ENCODE measurements at places on chromosomes 7 and 10.
A peak's percentile ranks its signal among the peaks of the same experiment; 100 is the strongest.

DNA sequence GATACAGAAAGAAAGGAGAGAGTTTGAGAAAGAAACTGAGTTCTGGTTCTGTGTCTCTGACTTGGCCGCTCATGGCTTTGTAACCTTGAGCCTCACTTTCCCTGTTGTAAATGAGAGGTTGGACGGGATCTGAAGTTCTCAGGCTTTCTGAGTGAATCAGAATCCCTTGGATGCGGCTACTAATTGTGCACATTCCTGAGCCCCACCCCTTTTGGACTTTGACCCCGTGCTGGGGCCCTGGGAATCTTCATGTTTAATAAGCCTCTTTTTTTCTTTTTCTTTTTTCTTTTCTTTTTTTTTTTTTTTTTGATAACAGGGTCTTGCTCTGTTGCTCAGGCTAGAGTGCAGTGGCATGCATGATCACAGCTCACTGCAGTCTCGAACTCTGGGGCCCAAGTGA lies 26.9 kb downstream of the SLC25A28 start:
- DNase-seq: no peak

- DNase-seq: no peak
Observed at GRCh38 chr10:110363572-110364411, 59.1 kb upstream of the SMNDC1 start.

GRCh38 chr7:50304129-50304910 lies at the start of gene IKZF1:
IKZF1 (plus strand) TSS chr7:50304716; CDS start chr7:50319062, 14,346 bp downstream.
- DNase-seq: no peak

GRCh38 chr7:64686493-64687184 lies 20.7 kb downstream of the ZNF107 start:
- no peak for DNase-seq

GRCh38 chr10:76347832-76348231 lies 916.4 kb downstream of the LRMDA start:
- no peak for DNase-seq

DNA sequence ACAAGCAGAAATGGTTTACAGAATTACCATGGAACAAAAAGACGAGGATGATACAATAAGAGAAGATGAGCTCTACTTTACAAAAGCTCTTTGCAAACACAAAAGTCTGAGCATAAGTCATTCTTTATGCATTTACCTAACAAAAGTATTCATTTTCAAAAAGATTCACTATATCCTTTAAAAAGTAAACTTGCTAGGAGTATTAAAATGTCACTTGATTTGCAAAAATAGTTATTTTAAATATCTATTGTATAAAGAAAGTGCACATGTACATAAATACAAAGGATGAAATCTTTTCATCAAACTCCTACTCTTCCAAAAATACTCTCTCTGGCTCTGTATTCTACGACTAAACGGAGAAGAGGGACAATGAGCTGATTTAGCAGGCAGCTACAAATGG lies 146.4 kb upstream of the STEAP1 start:
- DNase-seq: no peak

- peak; percentile 95 for DNase-seq
Observed at GRCh38 chr7:115230882-115231571, 309.1 kb downstream of the MDFIC start.

DNA sequence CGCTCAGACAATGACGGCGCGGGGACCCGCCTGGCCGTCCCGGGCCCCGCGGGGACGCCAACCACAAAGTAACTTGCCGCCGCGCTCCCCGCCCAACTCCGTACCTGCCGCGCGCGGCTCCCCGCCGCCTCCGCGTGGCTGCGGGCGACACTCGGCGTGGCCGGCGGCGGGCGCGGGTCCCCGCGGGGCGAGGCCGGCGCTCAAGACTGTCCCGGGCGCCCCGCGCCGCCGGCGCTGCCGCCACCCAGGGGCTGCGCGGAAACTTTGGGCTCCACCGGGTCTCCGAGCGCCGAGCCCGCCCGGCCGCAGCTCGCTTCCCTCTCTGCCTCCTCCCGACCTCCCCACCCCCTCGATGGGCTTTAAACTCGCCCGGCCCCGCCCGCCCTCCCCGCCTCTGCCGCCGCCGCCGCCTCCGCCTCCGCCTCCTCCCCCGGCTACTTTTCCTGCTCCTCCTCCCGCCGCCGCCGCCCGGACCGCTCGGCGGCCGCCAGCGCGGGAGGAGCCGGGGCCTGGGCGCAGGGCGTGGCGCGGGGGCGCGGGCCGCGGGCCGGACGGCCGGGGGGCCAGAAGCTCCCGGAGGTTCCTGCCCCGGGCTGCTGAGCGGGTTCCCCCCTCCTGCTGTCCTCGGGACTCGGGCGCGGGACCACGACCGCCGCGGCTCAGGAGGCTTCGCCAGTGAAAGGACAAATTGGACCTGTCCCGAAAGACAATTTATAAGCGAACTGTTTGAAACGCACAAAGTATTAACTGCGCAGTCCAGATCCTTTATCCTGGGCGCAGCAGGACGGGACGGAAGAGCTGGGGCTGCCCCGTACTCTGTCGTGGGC lies 10.6 kb upstream of the GRB10 start:
- no peak for DNase-seq

GRCh38 chr10:85598646-85599045 lies 767.9 kb downstream of the GRID1 start:
- DNase-seq: no peak

DNA sequence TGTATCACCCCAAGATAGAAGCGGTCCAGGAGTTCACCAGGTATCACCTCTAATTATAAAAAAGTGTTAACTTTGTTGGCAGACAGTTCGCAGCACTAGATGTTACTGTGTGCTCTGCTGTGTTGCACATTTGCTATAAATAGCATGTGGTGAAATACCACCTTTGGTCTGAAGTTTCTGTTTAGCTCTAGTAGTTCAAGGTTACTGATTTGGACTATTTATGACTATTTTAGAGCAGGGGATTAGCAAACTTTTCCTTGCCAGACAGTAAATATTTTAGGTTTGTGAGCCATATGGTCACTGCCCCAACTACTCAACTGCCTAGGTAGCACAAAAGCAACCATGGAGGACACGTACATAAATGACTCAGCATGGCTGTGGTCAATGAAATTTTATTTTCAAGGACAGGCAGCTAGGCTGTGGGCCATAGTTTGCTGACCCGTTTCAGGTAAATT lies 16.5 kb downstream of the DENND10 start:
- no peak for DNase-seq

GRCh38 chr10:75932921-75933320 lies 501.5 kb downstream of the LRMDA start:
- DNase-seq: no peak

DNA sequence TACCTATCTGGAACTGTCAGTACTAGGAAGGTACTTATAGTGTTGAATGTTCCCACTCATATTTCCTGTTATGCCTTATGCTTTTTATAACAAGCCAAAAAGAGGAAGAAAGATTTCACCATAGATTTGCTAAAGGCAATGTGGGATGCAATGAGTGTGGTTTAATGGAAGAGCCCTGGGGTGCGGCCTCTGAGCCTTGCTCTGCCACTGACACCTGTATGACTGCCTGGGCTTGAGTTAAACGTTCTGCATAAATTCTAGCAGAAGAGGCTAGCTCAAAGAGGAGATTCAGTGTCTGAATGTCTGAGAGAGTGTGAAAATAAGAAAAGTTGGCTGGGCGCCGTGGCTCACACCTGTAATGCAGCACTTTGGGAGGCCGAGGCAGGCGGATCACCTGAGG lies 143.8 kb downstream of the TPST1 start:
- DNase-seq: no peak

GRCh38 chr10:110803239-110803749 lies 68.4 kb upstream of the PDCD4 start:
- no peak for DNase-seq

- DNase-seq: no peak
Observed at GRCh38 chr10:31120392-31120791, 88.7 kb upstream of the ZNF438 start.

DNA sequence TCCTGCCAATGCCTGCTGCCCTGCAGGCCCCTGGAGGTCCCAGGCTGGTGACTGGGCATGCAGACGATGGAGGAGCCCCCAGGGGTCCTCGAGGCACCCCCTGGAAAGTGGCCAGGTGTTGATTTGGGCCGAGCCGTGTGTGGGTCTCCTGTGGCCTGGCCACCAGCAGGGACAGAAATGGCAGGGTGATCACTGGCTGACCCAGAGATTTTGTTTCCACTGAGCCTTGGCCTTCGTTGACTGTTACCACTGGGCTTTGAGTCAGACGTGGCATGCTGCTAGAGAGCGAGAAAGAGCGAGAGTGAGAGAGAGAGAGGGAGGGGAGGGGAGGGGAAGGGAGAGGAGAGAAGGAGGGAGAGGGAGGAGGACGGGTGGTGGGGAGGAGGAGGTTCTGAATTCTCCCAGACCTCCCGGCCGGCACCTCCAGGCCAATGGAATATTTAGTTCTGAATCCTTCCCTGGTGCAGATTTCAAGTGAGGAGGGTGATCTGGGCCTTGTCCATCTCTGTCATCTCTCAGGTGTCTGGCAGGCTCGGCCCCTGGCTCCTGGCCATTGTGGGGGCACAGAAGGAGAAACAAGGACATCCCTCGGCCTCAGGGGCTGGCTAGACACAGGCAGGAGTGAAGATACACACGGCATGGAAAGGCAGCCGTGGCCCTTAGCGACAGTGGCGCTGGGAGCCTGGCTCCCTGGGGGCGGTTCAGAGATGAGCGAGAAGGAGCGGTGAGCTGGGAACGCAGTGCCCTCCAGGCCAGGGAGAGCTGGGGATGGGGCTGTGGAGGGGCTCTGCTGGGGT lies 58.2 kb downstream of the GLRX3 start:
- DNase-seq: no peak

DNA sequence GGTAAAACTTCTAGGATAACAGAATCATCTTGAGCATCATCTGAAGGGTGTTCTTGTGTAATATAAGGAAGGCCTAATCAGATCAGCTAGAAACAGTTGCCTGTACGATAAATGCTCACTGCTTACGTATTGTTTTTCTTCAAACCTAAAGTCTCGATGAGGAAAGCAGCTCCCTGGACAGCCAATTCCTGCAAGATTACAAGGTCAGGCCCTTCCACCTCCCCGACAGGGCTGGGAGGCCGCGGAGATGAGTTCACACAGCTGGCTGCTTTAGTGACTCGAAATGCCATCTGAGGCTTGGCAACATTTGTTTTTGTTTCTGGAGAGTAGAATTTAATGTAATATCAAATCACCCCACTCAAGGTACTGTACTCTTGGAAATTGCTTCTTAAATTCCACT lies 95.1 kb upstream of the PFKP start:
- no peak for DNase-seq

GRCh38 chr7:1459920-1460820 lies 900 bp upstream of the MICALL2 start:
- DNase-seq: no peak

DNA sequence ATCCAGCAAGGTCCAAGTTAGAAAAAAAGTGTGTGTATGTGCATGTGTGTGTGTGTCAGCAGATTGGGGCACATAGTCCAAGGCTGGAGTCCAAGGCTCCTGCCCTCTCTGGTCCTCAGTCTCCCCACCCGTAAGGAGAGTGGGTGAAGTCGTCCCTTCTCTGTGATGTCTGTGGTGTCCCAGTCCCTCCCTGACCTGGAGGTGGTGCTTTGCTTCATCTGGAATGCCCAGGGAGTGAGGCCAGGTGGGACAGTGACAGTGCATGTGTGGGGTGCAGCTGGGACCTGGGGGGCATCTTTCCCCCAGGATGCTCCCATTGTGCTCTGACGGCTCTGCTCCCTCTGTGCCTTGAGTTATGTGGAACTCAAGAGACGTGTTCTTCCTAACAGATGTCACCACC lies 18.0 kb downstream of the AQP1 start:
- DNase-seq: no peak

GRCh38 chr7:1086588-1087464 lies 1.1 kb upstream of the GPER1 start:
- DNase-seq: no peak

DNA sequence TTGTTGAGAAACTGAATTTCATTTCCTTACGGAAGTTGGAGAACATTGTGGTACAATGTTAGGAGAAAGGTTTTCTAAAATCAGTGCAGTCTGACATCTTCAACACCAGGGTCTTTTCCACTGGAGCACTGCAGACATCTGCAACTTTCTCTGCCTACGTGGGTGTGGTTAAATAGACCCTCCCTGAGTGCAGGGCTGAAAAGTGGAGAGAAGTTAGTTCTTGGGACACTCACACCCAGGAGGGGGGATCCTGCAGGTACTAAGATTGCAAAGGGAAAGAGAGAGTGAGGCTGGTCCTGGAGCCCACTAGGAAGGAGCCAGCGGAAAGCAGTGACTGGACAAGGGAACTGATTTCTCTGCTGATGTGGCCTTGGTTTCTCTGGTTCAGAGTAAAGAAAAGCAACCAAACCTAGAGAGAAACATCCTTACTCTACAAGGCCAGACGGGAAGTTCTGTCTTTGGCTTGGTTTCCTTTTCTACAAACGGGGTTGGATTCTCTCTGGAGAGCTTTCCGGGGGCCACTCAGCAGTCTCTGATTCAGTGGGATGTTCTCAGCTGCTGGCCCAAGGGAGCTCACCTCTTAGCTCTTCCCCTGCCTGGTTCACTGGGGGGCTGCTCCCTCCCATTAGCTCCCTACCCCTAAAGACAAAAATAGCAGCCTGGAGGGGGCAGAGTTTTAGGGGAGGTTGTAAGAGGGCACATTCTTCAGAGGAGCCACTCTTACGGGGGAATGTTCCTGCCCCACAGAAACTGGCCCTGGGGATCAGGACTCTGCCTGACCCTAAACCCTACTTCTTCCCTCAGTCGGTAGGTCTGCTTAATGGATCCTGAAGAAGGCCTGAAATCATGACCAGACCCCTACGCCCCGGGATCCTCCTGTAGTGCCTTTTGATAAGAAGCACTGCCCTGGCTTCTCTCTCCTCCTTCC lies 2.7 kb downstream of the UPP1 start:
- no peak for DNase-seq

DNA sequence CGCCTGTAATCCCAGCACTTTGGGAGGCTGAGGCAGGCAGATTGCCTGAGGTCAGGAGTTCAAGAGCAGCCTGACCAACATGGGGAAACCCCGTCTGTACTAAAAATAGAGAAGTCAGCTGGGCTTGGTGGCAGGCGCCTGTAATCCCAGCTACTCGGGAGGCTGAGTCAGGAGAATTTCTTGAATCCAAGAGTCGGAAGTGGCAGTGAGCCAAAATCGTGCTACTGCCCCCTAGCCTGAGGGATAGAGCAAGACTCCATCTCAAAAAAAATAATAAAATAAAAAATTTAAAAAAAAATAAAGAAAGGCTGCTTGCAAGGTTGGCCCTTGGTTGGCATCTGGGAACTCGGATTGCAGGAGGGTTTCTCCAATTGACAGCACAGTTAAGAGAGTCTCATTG lies 221.6 kb downstream of the DGKI start:
- no peak for DNase-seq

- no peak for DNase-seq
Observed at GRCh38 chr10:103820101-103821062, 35.0 kb downstream of the SH3PXD2A start.

GRCh38 chr7:101615446-101615845 lies 13.7 kb downstream of the MYL10 start:
- no peak for DNase-seq

DNA sequence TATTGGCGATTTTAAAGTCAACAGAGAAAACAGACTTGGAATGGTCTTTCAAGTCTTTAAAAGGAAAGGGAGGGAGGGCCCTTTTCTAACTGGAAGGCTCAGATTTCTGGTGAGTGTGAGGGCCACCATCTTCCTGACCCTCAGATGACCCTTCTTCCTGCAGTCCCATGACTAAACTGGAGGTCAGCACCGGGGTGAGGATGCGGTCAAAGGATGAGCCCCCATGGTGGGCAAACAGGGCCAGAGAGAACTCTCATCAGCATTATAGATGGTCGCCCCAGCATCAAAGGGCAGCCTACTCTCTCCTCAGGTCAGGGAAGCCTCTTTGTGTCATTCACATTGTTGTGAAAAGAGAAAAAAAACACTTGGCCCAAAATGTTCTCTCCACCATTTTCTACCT lies 219.2 kb downstream of the LRMDA start:
- no peak for DNase-seq

GRCh38 chr10:131009791-131010190 lies 301.7 kb downstream of the TCERG1L start:
- no peak for DNase-seq
